ENCODE measurements at places on chromosomes 2 and 18.

DNA sequence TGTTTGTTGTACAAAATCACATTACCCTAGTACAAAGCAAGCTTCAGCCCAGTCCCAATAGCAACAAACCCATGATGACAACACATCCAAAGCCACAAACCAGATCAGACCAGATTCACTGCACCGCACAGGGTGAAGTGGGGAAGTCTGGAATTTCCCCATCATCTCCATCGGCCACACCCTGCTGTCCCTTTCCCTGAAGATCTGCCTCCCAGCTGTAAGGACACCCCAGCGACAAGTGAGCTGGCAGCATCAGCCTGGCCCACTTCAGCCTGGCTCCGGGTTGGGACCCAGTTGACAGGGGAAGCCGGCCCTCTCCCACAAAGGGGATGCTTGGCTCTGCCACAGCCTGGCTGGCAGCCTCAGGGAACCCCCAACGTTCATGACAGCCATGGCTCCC lies 207.6 kb downstream of the MGAT5 start:
- DNase-seq, result no peak

- DNase-seq, result no peak
These were observed 1793.4 kb downstream of the SUCLG1 start for GRCh38 chr2:82665691-82666090.

GRCh38 chr18:78788161-78788560 lies 191.5 kb upstream of the SALL3 start:
- no peak for DNase-seq

- no peak for DNase-seq
These were observed 150.0 kb upstream of the EPB41L3 start for GRCh38 chr18:5693699-5694294.

- DNase-seq, result no peak
These were observed 35.8 kb upstream of the METTL21A start for GRCh38 chr2:207660994-207661393.

DNA sequence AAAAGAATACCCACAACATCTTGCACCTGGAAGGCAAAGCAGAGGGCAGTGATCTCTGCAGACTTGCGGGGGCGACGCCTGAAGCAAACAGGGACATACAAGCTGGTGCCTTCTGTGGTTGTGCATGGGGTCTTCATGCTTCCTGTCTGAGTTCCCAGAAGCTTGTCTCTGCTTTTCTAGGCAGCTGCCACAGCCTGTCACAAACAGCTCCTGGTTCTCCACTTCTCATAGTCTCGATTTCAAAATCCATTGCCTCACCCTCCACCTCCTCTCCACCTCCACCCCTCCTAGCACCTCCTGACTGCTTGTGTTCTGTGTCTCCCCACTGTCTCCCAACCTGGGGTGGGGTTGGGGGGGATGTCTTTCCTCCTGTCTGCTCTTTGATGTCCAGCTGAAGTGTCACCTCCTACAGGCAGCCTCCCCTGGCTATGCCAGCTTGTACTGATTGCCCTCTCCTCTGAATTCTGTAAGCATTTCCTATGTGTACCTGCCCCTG lies 1.7 kb upstream of the PROC start:
- DNase-seq, result no peak

DNA sequence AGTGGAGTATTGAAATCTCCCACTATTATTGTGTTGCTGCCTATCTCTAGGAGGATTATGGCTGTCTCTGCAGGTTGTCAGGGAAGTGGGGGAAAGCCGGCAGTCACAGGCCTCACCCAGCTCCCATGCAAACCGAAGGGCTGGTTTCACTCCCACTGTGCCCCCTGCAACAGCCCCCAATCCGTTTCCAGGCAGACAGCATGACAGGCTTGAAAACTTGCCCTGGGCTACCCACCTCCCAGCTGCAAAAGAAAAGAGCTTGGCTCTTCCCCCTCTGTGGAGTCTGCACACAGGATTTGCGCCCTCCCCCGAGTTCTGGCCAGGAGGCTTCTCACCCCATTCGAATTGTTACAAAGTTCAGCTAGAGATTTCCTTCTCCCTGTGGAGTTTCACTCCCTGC lies 87.4 kb upstream of the MSTN start:
- no peak for DNase-seq

DNA sequence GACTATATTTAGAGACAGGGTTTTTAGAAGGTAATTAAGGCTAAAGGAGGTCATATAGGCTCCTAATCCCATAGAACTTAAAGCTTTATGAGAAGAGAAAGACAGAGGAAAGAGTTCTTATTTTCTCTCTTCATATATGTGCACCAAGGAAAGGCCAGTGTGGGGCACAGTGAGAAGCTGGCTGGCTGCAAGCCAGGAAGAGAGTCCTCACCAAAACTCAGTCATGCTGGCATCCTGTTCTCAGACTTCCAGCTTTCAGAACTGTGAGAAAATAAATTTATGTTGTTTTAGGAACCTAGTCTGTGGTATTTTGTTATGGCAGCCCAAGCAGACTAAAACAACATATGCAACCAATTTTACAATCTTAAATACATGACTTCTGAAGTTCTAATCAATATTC lies 31.5 kb upstream of the ATIC start:
- no peak for DNase-seq

GRCh38 chr18:57214976-57215375 lies 68.1 kb downstream of the BOD1L2 start:
- no peak for DNase-seq

GRCh38 chr18:33581856-33582255 lies 3.8 kb downstream of the ASXL3 start:
- DNase-seq, result no peak

DNA sequence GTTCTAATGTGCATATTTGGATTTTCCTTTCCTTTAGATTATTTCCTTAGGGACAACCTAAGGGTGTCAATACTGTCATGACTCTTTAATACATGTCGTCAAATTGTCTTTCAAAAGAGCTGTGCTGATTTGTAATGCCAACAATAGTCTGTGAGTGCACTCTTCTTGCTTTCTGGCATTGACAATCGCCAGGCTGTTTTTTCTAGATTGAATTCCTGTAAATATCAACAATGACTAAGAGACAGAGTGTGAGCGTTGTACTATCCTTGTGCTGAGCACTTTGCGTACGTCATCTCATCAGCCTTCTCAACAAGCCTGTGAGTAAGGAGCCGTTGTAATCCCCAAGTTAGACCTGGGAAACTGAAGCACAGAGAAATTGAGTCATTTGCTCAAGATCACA lies 96.0 kb downstream of the ACOXL start:
- no peak for DNase-seq

DNA sequence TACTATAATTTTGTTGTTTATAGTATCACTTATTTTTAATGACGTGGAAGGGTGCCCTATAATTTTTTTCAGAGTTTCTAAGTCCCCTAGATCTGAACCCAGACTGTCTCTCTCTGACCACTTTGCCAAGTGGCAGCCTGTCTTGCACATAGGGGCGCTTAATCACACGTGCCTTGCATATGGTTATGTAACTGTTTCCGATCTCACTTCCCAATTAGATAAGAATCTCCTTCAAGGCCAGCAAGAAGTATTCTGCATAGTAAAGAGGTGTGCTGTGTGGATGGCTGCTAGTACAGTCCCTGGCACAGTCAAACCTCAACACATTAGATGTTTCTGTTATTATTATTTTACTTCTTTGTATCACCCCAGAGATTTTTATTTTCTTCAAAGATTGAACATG lies 197.8 kb upstream of the SIX2 start:
- no peak for DNase-seq

- DNase-seq, result no peak
These were observed 244.3 kb downstream of the ETAA1 start for GRCh38 chr2:67641312-67642045.

GRCh38 chr2:181992776-181993175 lies 7.1 kb downstream of the PPP1R1C start:
- no peak for DNase-seq

- no peak for DNase-seq
These were observed 39.3 kb downstream of the VSNL1 start for GRCh38 chr2:17579605-17580318.

DNA sequence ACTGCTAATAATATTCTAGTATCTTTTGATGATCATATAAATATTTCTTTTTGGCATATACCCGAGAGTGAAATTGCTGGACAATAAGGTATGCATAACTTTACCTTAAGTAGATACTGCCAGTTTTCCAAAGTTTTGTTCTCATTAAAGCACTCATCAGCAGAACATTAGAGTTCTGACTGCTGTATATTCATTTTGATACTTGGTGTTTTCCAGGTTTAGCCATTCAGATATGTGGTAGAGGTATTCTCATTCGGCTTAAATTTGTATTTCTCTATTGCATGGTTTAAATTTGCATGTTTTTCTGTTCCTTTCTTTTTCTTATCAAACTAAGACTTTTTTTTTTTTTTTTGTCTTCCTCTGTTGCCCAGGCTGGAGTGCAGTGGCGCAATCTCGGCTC lies 18.2 kb downstream of the CYBRD1 start:
- DNase-seq, result no peak

DNA sequence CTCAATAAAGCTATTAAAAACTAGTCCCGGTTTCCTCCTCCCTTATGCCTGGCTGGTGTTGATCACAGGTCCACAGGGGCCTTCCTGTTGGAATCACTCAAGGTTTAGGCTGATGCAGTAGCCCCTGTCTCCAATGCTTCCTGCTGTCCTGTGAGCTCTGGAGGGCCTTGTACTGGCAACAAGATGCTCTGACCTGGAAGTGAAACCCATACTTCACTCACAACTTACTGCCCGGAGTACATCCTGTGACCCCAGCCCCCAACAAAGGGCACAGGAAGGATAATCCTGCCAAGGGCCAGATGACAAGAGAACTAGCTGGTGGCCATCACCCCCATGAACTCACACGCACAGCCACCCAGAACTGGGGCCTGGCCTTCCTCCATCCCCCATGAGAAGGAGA lies 50.3 kb downstream of the ZBTB7C start:
- no peak for DNase-seq

DNA sequence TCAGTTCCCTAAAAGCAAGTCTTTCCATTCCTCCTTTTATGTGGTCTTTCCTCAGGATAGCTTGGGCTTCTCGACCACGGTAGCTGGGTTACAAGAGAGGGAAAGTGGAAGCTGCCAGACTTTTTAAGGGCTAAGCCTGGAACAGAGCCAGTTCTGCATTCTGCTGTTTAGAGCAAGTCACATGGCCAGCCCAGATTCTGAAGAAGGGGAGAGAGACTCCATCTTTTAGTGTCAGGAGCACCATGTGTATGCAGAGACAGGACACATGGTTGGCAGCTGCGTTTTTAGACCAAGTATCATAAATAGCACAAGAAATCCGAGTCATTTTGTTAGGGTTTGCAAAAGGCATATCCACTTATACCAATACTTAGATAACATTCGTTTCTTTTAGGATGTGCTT lies 4.7 kb downstream of the HMSD start:
- DNase-seq, result no peak

GRCh38 chr2:126911111-126911796 lies 12.6 kb downstream of the TEX51 start:
- DNase-seq, result no peak

DNA sequence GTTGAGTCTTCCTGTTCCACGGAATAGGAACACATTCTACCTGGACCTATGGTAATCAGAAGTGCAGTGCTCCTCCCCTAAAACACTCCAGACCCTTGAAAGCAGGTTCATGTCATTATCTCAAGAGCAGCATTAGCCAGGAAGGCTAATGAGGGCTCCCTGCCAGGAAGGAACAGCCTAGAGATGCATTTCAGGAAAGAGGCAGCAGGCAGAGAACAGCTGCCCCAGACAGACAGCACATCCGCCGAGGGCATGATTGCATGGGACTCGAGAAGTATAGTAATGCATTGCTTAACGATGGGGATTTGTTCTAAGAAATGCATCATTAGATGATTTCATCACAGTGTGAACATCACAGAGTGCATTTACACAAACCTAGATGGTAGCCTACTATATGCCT lies 171.5 kb downstream of the ALK start:
- no peak for DNase-seq

GRCh38 chr2:128348701-128349100 lies 30.0 kb upstream of the HS6ST1 start:
- DNase-seq, result no peak

- DNase-seq, result no peak
These were observed 17.2 kb upstream of the STPG4 start for GRCh38 chr2:47172156-47172921.

GRCh38 chr2:130764035-130764820 lies 8.9 kb downstream of the AMER3 start:
- DNase-seq, result no peak

GRCh38 chr2:86510436-86510933 lies 52.8 kb downstream of the CHMP3 start:
- no peak for DNase-seq

GRCh38 chr2:109046925-109047508 lies 58.0 kb upstream of the EDAR start:
- no peak for DNase-seq

DNA sequence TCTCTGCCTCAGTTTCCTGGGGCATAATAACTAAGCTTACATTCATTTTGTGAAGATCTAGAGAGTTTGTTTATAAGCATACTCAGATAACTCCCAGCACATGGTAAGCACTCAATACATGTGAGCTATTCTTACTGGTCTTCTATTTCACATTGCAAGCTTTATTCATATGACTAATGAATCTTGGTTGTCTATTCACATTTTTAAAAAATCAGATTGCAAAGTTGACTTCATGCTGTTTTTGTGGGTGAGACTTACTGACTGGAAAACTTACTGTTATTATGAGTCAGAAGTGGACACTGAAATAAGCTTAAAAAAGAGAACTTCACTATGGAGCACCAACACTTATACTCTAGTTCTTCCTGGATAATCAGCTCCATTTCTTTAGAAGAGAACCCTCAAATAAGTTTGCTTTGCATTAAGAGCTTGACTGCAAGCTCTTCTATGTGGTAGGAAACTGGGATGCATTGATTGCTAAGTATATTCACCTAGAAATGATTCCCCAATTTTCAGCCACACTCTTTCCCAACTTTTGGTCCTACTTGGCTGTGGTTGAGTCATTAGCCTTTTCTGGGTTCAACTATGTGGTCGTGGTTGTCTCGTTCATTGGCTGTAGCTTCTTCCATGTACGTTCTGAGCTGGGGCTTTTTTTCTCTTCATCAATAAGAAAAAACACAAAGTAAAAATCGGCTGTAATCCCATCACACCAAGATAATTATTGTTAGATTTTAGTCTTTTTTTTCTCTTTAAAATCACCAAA lies 29.5 kb upstream of the RBMS1 start:
- no peak for DNase-seq

DNA sequence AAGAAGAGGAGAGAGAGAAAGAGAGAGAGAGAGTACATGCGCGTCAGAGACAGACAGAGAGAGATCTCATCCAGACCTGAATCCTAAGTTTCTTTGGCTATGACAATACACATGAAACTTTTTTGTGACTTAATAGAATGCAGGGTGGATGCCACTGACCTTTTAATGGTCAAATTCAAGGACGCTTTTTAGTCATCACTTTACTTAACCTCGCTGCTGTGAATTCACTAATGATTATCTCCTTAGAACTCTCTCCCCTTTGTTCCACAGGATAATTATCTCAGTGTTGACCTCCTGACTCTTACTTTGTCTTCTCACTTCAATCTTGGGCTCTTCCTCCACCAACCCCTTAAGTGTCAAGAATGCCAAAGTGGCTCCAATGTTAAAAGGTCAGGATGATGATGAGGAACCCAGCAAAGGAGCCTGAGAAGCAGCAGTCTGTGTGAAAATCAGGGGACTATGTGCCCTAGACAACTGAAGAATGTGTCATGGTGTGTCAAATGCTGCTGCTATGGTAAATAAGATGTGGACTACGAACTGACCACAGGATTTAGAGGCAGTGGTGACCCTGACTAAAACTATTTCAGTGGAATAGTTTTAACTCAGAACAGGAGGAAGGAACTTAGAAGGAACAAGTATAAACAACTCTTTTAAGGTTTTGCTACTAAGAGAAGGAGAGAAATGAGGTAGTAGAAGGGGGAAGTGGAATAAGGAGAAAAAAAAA lies 382.1 kb downstream of the ZEB2 start:
- DNase-seq, result no peak
